Hindlimb muscle (tissue), 1 donor: ENCODE measurements at places on chromosomes 4 and X.

GRCh38 chr4:2370597-2371320 lies 47.7 kb downstream of the ZFYVE28 start:
- no peak for DNase-seq

DNA sequence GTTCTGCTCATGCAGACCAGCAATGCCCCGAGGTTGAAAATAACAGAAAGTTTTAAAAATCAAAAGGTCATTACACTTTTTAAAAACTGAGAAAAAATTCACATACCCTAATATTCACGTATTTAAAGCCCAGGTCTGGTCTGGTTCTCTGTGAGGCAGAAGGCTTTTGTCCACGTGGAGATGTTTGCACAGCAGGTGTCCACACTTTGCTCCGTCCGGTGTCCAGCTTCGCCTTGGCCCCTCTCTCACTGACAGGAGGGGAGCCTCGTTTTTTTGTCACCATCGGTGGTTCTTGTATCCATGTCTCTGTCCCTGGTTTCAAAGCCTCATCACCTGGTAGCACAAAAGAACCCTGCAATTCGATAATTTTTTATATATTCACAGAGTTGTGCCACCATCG lies 434.6 kb upstream of the FRG1 start:
- no peak for DNase-seq

- DNase-seq: peak; percentile 81
These were observed 2.3 kb downstream of the PRRG3 start for GRCh38 chrX:151697522-151697921.

- DNase-seq: peak; percentile 50
These were observed 1999.4 kb upstream of the AGA start for GRCh38 chr4:179441596-179441995.
